Stimulated activated CD4-positive, alpha-beta T cell treated with anti-CD3 and anti-CD28 coated beads, Interleukin-12 subunit alpha, Interleukin-12 subunit beta, amount 100 ng/mL, for 24 hours (primary cell): ENCODE measurements at places on chromosomes 2 and 18.

DNA sequence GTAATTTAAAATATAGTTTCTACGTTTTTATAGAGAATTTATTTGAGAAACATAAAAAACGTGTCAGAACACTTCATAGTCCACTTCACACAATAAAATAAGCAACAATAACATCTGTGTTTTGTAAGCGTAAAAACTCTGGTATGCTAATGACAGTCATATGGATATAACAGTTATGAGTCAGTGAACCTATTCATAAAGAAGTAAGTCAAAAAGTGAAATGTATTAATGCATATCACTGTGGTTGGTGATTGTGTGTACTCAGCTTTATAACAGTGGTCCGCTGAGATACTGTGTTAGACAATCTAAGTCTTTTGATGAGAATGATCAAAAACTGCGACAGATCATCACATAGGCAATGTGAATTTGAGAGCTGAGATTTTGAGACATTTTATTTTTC is 153.2 kb downstream of the WDR7 start:
- DNase-seq: no peak

GRCh38 chr18:67735506-67735905 is 219.0 kb upstream of the DSEL start:
- DNase-seq: no peak

GRCh38 chr18:12092398-12093229 is 1.0 kb upstream of the ANKRD62 start:
- DNase-seq: no peak

- DNase-seq: no peak
These were observed 53.0 kb upstream of the ASAP2 start for GRCh38 chr2:9153643-9153980.

- DNase-seq: no peak
These were observed 71.2 kb upstream of the CNTNAP5 start for GRCh38 chr2:123953846-123954245.
